ENCODE measurements at places on chromosomes 5 and 9. TPM values are rescaled to one million over a fixed set of nuclear protein-coding genes. Genes with fewer than 3 reads are reported as not detected.

GRIN3A gene
- total RNA-seq: not detected

ANKRD20A1 gene
- 1.2 TPM for total RNA-seq

SLF1 gene
- total RNA-seq: 4.3 TPM

NMUR2 gene
- total RNA-seq: not detected

PCDHGA10 gene
- 3.0 TPM for total RNA-seq

GMCL2 gene
- not detected for total RNA-seq

PROB1 gene
- total RNA-seq: 5.1 TPM

IFNB1 gene
- not detected for total RNA-seq

TRIM7 gene
- total RNA-seq: 7.6 TPM

NOXA1 gene
- 1.3 TPM for total RNA-seq

UNC13B gene
- total RNA-seq: 15.5 TPM

HTR4 gene
- total RNA-seq: not detected

ANXA2R gene
- 6.0 TPM for total RNA-seq

SLC6A3 gene
- total RNA-seq: not detected

SCGB3A2 gene
- not detected for total RNA-seq

AOPEP gene
- total RNA-seq: 24.6 TPM

NPR3 gene
- total RNA-seq: 0.38 TPM

CDH18 gene
- under 0.01 TPM for total RNA-seq

PCDHA10 gene
- 0.13 TPM for total RNA-seq

C5orf22 gene
- total RNA-seq: 10.9 TPM

NOTCH1 gene
- 70.2 TPM for total RNA-seq

TLX3 gene
- not detected for total RNA-seq

VDAC1 gene
- 252 TPM for total RNA-seq

KCTD16 gene
- total RNA-seq: under 0.01 TPM

KIAA1191 gene
- total RNA-seq: 71.6 TPM

KCNN2 gene
- 3.4 TPM for total RNA-seq

TMEM167A gene
- 37.2 TPM for total RNA-seq

PITX1 gene
- total RNA-seq: not detected

MCTP1 gene
- 38.8 TPM for total RNA-seq

ZBTB34 gene
- 6.5 TPM for total RNA-seq

HSD17B3 gene
- not detected for total RNA-seq

TARS1 gene
- total RNA-seq: 149 TPM

TMEM174 gene
- total RNA-seq: not detected

PIP5K1B gene
- total RNA-seq: under 0.01 TPM

NDST1 gene
- total RNA-seq: 22.3 TPM

POLK gene
- total RNA-seq: 22.0 TPM

IGFBPL1 gene
- total RNA-seq: 0.13 TPM

HTR1A gene
- total RNA-seq: not detected

GLIPR2 gene
- total RNA-seq: 108 TPM

HAPLN1 gene
- not detected for total RNA-seq

SPAG8 gene
- not detected for total RNA-seq

FUT7 gene
- not detected for total RNA-seq

UAP1L1 gene
- 30.1 TPM for total RNA-seq

GPR151 gene
- total RNA-seq: not detected

DNAJC18 gene
- total RNA-seq: 5.9 TPM

SNCB gene
- 0.76 TPM for total RNA-seq

EEIG1 gene
- 15.0 TPM for total RNA-seq

TCF7 gene
- 0.25 TPM for total RNA-seq

FAM78A gene
- 3.3 TPM for total RNA-seq

ARL14EPL gene
- total RNA-seq: under 0.01 TPM

DOLPP1 gene
- total RNA-seq: 10.5 TPM

SPINK4 gene
- not detected for total RNA-seq

DOCK2 gene
- total RNA-seq: 0.13 TPM

TPRN gene
- 4.4 TPM for total RNA-seq

IFNA21 gene
- not detected for total RNA-seq
